ENCODE measurements at places on chromosomes 7 and 10.

DNA sequence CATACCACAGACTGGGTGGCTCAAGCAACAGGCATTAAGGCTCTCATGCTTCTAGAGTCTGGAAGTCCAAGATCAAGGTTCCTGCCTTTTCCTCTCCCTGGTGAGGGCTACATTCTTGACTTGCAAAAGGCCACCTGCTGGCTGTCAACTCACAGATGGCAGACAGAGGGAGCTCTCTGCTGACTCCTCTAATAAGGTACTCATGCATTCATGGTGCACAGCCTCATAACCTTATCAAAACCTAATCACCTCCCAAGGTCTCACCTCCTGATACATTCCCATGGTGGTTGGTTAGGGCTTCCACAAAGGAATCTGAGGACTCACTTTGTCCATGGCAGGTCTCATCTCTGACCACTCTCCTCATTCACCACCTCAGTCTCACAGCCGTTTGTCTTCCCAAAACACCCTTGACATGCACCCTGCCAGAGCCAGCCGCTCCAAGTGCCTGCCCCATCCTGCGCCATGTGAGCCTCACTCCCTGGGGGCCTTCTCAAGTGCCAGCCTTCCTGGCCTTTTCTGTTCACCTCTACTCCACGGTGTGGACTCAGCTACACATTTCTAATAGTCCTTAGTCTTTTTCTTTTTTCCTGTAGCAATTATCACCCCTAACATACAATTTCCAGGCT lies 400.3 kb upstream of the ADARB2 start:
- no peak for DNase-seq

DNA sequence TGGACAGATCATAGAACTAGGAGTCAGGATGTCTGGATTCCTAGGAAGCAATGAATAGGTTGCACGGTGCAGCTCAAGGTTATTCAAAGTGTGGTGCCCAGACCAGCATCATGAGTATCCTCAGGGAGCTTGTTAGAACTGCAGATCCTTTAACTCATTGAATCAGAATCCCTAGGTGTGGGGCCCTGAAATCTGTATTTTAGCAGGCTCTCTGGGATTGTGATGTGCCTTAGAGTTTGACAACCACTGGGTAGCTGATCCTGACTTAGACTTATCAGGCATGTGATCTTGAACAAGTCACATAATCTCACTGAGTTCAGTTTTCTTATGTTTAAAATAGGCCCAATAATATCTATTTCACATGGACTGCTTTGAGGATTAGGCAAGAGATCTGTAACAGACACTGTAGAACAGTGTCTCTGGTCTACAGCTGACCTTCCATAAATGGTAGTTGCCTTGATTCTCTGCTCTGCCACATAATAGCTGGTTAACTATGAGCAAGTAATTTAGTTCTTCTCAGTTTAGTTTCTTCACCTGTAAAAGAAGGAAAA lies 46.4 kb upstream of the ATRNL1 start:
- no peak for DNase-seq

GRCh38 chr10:131946321-131946751 lies 35.4 kb downstream of the BNIP3 start:
- no peak for DNase-seq

- DNase-seq: no peak
Measured at GRCh38 chr10:29037348-29038113, 251.3 kb upstream of the LYZL1 start.

DNA sequence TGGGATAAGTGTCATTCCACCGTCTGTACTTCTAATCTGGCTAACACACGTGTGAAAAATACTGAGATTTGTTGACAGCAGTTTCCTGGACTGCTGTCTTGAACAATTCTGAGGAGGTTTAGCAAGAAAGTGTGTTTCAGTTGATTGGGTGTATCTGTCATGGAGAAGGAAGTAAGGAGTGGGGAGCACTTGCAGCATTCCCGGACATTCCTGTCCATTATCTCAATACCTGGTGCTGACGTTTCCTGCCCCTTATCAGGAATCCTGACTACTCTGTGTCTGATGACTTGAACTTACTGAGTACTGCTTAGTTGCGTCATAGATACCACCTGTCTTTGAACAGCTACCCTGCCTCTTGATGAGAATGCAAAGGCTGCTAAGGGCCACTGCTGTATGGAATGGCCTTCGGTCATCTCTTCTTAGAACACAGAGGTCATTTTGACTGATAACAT lies 72.0 kb upstream of the VKORC1L1 start:
- DNase-seq: no peak

- DNase-seq: no peak
Measured at GRCh38 chr10:52064084-52064845, 249.8 kb upstream of the DKK1 start.

DNA sequence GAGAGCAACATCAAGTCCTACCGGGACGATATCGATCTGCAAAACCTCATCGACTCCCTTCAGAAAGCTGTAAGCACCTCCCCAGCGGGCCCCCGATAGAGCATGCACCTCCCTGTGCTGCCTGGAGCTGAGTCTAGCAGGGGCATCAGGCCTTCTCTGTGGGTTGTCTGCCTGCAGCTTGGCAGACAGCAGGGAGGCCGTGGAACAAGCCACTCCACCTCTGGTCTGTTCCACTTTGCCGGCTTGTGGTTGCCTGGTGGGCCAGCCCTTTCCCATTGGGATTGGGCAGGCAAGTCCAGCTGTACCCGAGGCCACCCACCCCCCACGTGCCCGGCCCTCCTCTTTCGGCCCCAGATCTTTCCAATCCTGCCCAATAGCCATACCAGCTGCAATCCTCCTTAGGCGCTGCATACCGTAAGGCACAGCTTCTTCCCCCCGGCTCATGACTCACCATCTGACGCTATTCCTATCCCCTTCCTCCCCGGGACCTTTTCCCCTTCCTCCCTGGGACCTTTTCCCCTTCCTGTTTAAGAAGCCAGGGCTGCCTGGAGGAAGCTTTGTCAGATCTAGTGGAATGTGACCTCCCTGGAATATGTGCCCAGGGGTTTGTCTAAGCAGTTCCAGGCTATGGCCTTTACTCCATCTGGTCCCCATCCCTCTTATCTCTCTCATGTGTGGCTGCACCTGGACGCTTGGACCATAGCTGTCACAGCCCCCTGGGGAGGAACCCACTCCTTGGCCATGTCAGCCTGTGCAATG lies 28.1 kb upstream of the SH2D4B start:
- DNase-seq: no peak

DNA sequence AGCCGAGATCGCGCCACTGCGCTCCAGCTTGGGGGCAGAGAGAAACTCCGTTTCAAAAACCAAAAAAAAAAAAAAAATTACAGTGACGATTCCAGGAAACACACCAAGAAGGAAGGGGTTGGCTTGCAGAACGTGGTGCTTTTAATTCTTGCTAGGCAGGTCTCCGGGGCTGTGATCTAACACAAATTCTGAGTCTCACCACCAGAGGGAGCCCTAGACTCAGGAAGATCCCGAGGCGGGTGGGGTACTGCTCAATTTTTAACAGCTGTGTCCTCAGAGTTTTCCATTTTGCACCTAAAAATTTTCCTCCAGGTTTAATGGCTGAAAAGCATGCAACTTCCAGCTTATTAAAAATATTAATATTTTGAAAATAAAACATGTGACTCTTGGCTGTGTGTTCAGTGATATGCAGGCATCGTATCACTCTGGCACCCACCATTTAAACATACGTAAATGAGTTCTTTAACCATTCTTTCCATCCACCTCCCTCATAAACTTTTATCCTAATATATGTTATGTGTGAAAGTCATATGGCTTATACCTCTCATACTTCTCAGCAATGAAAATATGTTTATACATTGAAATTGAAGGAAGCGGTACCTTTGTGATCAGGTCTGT lies 26.5 kb upstream of the NUB1 start:
- DNase-seq: no peak

DNA sequence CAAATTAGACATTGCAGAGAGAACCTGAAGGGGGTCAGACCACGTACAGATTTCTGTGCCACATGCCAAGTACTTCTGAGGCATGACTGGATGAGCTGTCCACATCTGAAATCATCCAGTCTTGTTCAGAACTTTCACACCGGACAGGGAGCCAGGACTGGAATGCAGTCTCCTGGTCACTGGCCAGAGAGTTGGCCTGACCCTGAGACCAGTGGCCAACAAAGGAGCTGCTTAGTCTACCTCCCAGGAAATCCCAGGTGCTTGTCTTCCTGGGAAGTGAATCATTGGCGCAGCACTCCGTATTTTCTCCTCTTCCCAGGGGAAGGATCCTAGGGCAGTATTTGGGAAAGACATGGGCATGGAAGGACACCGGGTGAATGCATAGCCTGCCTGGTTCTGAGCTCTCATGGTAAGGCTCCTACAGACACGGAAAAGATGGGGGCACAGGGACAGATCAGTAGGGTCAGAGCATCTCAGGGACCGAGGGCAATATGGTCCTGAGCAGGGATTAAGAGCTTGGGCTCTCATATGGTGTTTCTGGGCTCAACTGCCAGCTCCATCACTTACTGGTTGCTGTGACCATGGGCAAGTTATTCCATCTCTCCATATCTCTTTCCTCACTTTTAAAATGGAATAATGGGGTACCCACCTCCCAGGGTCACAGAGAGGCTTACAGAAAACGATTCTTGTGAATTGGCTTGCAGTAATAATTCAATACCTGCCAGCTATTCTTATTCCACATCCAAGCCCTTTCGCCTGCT lies 1.3 kb upstream of the SCD start:
- no peak for DNase-seq

DNA sequence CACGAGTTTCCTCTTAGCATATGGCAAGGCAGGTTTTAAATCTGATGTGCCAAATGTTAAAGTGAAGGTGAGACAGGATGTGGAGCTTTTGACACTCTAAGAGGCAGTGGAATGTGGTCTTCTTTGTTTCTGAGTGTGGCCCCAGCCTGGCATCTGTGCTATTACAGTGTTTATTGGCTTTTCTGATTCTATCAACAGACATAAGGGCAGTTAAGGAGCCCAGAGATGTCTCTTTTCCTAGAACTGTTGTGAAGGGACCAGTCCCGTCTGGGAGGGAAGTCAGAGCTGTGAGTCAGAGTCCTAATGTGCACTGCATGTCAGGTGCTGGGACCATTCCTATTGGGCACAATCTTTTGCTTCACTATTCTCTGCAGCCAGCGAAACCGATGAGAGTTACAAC lies 32.5 kb downstream of the TRUB1 start:
- no peak for DNase-seq

- no peak for DNase-seq
Measured at GRCh38 chr10:52779541-52780390, 7.2 kb upstream of the MBL2 start.

GRCh38 chr10:61099756-61100155 lies 155.8 kb upstream of the RHOBTB1 start:
- DNase-seq: no peak

DNA sequence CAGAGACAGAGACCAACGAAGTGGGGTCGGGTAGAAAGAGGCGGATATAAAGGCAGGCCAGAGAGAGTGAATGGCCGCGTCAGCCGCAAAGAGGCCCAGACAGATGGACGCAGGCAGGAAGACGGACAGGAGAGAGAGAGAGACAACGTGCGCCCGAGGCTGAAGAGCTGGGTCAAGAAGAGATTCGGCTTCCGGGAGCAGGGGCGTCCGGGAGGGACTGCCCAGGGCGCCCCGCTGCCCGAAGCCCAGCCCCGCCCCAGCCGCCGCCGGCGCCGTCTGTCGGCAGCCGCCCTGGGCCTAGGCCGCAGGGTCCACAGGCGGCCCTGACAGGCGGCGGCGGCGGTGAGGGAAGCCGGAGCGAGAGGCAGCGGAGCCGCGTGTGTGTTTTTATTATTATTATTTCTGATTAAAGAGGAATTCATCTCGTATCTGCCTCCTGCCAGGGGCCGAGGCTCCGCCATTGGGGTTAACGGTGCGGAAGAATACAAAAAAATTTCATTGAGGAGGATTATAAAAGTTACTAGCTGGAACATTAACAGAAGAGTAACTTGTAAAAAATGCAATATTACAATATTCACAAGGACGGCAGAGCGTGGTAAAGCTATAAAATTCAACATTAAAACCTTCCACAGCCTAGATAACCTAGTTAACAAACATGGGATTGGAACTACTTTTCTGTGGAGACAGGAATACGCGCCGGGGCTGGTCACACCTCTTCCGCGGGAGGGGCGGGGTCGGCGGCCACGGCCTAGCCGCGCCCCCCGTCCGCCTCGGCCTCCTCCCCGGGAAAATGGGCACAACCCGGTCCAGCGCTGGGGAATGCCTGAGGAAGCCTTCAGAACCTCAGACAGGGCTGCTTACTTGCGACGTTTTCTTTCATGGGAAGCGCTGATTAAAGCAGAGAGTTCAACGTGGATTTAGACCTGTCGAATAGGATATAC lies 29.7 kb upstream of the PAX2 start:
- no peak for DNase-seq

DNA sequence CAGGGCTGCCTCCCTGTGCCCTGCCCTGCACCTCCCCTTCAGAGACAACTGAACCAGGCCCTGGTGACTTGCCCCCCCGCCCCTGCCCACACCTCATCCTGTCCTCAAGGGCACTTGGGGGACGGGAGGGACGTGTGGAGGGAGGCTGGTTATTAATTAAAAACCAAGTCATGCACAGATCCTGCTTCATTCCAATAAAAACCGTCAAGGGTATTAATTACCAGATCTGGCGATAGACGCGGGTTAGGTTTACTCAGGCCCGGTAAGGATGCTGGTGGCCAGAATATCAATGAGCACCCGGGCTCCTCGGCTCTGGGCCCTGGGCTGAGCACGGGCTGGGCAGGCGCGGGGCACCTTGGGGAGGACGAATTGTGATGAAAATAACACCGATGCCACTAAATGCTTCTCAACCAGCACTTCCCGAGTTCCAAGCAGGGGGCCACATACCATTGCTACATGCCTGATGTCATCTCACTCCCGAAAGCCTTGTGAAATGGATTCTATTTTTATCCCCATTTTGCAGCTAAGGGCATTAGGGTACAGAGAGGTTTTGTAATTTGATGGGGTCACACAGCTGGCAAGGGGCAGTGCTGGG lies 24.5 kb upstream of the GTF2IRD1 start:
- DNase-seq: no peak

- no peak for DNase-seq
Measured at GRCh38 chr7:7177044-7177517, 5.3 kb upstream of the C1GALT1 start.

GRCh38 chr7:69858471-69858870 lies 260.2 kb downstream of the AUTS2 start:
- DNase-seq: no peak

GRCh38 chr10:113704637-113705343 lies 25.1 kb downstream of the CASP7 start:
- no peak for DNase-seq

- DNase-seq: no peak
Measured at GRCh38 chr10:2886662-2887061, 180.7 kb upstream of the PFKP start.

All from cortex of kidney (tissue), 1 donor.